ENCODE measurements at places on chromosomes 4 and X.

DNA sequence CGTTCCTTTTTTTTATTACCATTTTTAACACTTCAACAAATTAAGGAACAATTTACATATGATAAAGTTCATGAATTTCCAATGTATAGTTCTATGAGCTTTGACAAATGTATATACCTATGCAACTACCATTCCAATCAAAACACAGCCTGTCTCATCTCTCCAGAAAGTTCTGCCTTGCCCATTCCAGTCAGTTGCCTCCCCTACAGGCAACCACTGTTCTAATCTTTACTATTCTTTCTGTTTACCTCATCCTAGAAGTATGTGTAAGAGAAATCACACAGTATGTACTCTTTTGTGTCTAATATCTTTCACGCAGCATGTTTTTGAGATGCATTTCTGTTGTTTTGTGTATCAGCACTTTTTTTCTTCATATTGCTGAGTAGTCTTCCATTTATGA is 224.9 kb downstream of the KIT start:
- DNase-seq: no peak

DNA sequence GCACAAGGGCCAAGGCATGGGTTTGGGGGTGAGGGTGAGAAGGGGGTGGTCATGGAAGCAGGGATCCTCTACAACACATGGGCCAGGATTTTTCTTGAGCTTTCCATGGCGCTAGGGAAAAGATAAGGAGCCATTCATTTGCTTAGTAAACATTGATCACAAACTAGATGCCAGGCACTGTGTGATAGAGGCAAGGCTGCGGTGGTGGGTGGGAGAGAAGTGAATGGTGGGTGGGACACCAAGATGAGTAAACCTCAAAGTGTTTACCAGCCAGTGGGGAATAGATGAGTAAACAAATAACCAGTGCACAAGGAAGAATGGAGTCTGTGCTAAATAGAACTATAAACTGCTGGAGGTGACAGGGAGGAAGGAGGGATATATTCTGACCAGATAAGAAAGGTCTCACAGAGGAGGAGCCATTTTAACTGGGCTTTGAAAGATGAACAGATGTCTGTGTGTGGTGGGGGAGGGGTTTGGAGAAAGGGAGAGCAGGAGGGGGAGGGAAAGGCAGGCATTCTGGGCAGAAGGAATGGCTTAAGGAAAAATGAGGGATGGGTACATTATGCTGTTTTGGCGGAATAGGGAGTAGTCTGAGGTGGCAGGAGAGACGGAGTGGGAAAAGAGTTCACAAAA is 48.0 kb upstream of the LAS1L start:
- no peak for DNase-seq

DNA sequence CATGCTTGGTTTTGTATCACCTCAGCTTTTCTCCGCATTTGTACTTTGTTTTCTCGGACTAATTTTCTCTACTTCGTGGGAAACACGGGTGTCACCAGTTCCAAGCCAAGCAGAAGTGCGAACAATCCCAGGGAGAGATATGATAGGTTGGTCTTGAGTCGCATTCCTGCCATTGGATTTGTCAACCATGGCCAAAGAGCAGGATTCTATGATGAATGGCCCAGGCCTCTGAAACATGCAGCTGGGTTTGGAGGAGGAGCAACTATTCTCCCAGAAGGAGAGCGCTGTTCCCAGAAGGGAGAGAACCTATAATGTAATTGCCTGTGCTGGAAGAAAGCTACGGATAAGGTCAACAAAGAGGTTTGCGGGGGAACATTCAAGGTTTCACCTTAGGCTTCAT is 10.3 kb upstream of the FGFBP1 start:
- DNase-seq: no peak

- no peak for DNase-seq
Observed at GRCh38 chr4:153295131-153295755, 49.2 kb upstream of the MND1 start.

DNA sequence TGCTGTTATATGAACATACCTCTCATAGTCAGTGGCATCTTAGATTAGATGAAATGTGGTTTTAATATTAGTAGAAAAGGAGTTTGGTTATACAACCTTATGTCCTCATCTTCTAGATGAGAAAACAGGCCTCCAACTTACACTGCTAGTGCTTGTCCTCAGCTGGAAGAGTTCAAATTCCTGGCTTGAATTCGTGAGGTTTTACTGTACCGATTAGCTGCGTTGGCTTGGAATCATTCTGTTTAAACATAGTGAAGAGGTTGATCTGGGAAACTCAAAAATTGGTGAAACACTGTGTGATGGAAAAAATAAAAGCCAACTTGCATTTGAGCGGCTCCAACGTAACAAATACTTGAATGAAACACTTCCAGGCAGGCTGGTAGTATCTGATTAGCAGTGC is 81.0 kb downstream of the LNX1 start:
- no peak for DNase-seq

GRCh38 chrX:109830704-109831206 is 97.7 kb upstream of the ACSL4 start:
- DNase-seq: no peak

- DNase-seq: no peak
Observed at GRCh38 chr4:179071131-179071530, 1628.9 kb upstream of the AGA start.

DNA sequence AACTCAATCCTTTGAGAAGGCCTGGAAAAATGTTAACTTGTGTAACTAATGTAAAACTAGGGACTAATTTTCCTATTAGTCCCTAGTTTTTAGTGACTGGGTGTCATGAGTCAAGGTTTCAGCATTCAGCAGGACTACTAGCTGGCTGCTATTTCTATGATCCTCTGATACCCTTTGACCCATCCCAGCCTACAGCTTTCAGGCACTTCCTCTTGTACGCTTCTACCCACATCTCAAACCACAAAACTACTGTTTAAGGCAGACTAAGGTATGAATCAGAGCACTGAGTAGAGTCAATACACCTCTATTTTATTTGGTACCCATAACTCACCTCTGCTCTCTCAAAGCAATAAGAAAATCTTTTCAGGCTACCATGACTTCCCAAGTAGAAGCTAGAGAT is 809.6 kb downstream of the PDHA2 start:
- no peak for DNase-seq

DNA sequence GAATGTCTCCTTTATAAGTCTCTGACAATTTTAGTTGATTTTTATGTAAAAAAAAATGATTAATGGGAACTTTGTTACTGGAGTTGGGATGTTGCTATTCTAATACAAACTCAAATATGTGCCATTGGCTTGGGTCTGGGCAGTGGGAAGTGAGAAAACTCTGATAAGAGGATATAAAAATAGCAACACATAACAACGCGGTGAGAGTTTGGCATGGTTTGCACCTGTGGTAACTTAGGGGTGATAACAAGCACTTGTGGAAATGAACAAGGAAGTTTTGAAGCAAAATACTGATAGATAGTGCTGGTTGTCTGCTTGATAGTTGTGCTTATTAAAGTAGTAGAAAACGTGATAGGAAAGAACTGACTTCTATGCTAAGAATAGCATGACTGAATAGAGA is 743.3 kb upstream of the AGA start:
- DNase-seq: no peak

DNA sequence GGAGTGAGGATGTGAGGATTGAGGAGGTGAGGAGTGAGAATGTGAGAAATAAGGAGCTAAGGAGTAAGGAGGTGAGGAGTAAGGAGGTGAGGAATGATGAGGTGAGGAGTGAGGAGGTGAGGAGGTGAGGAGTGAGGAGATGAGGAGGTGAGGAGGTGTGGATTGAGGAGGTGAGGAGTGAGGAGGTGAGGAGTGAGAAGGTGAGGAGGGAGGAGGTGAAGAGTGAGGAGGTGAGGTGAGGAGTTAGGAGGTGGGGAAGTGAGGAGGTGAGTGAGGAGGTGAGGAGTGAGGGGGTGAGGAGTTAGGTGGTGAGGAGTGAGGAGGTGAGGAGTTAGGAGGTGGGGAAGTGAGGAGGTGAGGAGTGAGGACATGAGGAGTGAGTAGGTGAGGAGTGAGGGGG is 74.8 kb upstream of the MXD4 start:
- no peak for DNase-seq

- DNase-seq: no peak
Observed at GRCh38 chr4:184343502-184344177, 126.0 kb upstream of the ENPP6 start.

- peak; percentile 60 for DNase-seq
Observed at GRCh38 chrX:154368630-154369448, 5.6 kb downstream of the FLNA start.

- no peak for DNase-seq
Observed at GRCh38 chr4:180828455-180829018, 1414.7 kb upstream of the TENM3 start.

GRCh38 chrX:23503835-23504539 is 163.3 kb upstream of the PRDX4 start:
- no peak for DNase-seq

DNA sequence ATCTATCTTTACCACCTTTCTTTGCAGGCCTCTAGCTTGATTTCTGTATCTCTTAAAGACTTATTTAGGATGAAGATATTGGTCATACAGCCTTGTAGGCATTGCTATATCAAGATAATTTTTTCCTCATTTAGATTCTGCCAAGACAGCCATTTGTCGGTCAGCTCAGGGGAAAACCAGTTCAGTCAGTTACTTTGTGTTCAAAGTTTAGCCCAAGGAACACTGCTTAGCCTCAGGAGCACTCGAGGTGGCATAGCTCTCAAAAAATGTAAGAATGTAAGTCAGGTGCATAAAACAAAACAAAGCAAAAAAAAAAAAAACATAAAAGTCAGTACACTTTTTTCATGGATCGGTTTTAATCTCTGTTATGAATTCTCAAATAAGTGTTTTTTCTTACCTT is 43.4 kb downstream of the NRK start:
- DNase-seq: no peak

- no peak for DNase-seq
Observed at GRCh38 chr4:181331214-181331613, 912.0 kb upstream of the TENM3 start.

GRCh38 chr4:119643306-119644042 is 14.9 kb upstream of the PDE5A start:
- no peak for DNase-seq

DNA sequence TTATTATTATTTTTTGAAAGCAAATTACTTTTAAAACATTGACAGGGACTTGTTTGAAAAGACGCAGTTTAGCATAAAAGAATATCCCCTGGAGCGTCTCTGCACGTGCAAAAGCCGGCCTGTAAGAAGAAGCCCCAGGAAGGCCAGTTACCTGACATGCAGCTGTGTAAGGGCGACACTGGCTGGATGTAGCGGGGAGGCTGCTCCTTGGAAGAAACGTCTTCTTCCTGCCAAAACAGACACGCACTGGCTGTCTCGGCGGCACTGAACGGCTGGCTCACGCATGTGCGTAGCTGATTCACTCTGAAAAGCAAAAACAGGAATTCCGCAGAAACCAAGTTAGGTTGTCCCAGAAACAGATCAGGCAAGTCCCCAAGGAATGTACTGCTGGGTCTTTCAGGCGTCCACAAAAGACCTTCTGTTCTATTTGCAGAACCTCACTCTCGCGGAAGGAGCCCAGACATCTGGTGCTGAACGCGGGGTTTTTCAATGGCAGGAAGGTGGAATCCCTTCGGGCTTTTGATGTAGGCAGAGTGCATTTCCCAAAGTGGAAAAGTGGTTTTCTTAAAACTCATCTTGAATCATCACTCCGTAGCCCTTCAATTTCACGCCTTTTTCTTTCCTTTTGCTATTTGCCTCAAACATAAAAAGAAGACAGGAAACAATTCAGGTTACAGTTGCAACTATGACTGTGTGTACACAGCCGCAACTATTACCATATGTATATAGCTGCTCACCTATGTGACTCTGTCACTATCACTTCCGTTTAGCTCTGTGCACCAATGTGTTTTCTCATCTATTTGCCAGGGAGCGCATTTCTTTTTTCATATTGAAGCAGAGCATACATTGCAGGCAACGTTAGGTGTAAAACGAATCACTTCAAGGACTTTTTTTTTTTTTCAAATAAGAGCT is 38.1 kb upstream of the ARSH start:
- DNase-seq: no peak

DNA sequence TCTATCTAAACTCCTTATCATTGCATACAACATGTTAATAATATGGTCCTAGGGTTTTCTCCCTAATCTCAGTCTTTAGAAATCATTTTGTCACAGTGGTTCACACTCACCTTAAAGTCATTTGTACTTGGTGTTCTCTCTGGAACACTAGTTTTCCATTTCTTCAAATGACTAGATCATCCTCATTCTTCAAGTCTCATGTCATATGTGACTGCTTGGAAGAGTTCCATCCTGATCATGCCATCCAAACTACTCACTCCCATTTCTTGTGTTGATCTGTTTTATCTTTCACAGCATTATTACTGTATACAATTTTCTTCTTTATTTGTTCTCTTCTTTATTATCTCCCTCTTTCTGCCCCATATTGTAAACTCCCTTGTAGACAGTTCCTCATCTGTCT is 66.5 kb downstream of the HTR2C start:
- no peak for DNase-seq

GRCh38 chrX:137031517-137032340 is 2.1 kb downstream of the GPR101 start:
- DNase-seq: no peak

DNA sequence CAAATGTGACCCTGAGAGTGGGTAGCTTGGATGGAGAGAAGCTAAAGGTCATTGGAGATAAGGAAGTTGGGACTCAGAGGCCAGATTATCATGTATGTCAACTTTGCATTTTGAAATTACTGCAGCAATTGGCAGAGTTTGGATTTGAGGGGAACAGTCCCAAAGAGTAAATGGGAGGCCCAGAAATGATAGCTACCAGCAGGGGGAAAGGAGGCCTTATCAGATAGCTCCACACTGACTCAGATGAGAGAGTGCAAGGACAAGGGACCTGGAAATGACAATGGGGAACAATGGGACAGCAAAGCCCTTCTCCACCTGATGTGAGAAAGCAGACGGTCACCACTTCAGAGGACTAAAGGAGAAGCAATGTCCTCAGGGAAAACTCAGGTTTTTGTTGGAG is 201.5 kb upstream of the JADE1 start:
- DNase-seq: no peak

GRCh38 chr4:120139392-120139791 is 72.7 kb upstream of the MAD2L1 start:
- DNase-seq: no peak

DNA sequence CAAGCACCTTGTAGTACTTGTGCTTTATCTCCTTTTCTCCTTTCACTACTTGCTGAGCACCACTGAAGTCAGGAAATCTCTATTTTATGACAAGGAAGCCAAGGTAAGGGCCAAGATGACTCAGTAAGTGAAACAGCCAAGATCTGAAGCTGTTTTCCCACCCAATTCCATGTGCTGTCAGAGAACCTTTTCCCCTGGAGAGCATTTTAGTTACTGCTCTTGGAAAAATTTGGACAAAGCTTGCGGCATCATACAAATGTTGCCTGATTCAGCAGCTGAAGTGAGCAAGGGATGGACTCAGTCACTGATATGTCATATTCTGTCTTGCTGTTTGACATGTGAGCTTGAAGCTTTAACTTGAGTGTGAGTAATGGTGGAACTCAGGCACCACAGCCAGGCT is 391.4 kb downstream of the RAB28 start:
- DNase-seq: no peak

- no peak for DNase-seq
Observed at GRCh38 chr4:88230969-88231771, 53.2 kb downstream of the PPM1K start.

GRCh38 chrX:2301901-2302300 is 198.9 kb downstream of the DHRSX start:
- DNase-seq: no peak
